RKO (cell line): ENCODE measurements at places on chromosomes 3 and 15.

DNA sequence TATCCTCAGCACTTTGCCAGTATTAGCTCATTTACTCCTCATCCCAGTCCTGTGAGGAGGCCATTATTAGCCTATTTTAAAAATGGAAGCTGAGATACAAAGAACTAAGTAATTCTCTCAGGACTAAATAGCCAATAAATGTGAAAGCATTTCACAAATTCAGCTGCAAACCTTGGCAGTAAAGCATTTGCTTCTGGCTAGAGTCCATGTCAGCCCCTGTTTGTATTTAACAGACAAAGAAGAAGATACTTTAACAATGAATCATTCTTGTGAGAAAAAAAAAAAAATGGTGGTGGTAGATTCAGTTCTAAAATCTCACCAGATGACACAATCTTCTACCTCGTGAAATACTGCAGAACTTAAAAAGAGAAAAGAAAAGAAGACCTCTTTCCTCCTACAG lies 85.0 kb upstream of the CNTN6 start:
- DNase-seq: no peak

DNA sequence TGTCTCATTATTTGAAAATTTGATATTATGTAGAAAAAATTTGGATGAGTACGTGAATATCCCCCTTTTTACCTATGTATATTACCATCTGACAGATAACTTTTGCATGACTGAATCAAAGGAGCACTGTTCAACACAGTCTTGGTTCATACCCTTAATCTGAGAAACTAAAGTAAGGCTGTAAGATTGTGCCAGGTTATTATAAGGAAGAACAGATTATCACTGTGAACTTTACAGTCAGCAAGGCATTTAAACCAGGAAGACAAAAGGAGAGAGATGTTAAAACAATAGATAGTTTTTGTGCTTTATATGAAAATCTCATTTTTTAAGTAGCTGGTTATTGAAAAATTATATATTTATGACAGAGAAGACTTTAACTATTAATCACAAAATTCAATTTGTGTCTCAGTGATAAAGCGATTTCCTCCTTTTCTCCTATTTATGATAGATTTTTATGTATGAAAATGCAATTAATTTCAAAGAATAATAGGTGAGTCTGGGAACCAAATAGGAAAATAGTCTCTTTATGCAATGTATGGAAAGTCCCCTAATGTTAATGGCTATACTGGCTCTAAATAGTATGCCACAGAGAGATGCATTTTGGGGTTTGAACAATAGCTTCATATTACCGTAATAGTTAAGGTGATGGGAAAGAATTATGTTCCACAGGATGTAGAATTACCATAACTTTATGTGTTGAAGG lies 33.4 kb downstream of the PLCL2 start:
- no peak for DNase-seq

DNA sequence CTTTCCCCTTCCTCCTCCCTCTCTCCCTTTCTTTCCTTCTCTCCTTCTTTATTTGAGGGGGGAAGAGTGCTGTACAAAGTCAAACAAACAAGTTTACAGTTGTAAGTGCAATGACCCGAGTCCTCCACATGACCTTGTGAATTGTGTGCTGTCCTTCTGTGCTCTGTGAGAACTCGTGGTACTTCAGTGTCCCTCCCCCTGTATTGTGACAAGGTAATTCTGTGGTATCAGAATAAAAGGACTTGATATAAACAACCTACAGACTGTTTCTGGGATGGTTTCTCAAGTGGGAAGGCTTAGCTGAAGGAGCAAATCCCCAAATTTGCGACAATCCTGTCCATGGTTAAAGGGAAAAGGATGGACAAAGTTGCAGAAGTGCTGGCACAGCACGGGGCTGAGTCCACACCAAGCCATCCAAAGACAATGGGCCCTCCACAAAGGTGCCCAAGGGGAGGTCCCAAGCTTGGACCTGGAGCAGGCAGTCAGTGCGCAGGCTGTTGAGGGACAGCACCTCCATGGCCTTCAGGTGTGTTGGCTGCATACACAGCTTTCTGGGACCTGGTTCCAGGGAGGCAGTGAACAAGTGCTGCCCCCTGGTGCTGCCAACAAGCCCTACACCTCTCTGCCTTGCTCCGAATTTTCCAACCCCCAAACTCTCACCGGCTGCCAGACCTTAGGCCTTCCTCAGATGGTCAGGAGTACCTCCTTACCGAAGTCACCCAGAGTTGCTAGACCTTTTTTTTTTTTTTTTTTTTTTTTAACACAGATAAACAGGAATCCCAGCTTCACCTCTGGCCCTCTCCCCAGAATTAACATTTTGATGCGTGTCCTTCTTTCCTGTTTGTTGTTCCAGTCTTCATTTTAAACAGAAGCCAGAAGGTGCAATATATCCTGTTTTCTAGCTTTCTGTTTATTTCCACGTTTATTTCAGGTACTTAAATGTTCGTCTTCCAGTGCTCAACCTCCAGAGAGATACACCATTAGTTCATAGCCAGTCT lies 2.6 kb upstream of the APEH start:
- peak; percentile 73 for DNase-seq

DNA sequence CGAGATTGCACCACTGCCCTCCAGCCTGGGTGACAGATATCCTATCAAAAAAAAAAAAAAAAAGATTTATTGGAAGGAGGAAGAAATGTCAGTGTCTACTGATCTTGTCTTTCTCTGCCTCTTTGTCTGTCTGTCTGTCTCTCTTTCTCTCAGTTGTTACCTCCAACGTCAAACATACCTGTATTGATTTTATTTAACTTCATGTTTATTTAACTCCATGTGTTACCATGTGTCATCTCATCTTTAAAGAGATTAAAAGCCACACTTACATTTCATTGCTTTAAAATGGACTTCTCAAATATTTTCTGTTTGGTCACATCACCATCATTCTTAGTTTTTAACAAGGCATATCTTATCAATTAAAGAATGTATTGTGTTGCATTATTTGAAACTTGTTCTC lies 9.4 kb downstream of the CLDN11 start:
- no peak for DNase-seq

DNA sequence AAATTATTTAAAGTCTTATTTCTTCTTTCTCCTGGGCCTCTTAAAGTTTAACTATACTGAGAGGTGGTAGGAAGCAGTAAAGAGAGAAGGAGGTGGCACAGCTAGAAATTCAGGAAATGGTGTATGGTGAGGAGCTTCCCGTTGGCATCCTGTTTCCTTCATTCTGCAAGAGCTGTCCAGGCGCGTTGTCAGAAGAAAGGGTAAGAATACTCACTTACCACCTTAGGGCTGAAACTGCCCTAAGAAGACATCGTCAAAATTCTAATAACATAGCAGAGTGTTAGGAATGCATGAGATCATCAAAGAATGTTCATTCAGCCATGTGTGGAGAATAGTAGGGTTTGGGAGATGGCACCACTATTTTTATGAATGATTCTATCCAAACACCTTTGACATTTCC lies 699.6 kb downstream of the MCTP2 start:
- DNase-seq: no peak

GRCh38 chr3:49175530-49175929 lies 4.1 kb downstream of the KLHDC8B start:
- DNase-seq: no peak

GRCh38 chr3:177144922-177145321 lies 52.4 kb downstream of the TBL1XR1 start:
- DNase-seq: no peak

DNA sequence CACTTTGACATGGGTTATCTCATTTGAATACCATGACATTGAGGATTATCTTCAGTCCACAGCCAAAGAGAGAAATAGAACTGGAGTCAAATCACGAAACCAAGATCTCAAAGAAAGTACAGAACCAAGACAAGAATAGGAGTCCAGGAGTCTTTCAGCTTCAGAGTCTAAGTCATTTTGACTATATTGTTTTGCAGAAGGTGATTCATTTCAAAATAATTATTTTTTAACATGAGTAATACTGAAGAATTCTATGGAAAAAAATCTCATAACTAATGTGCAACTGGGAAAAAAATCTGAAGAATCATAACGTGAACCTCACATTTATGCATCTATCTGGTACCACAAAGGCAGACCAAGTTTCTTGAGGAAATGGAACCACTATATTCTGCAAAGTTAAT lies 60.3 kb downstream of the UBE3A start:
- DNase-seq: peak; percentile 3

DNA sequence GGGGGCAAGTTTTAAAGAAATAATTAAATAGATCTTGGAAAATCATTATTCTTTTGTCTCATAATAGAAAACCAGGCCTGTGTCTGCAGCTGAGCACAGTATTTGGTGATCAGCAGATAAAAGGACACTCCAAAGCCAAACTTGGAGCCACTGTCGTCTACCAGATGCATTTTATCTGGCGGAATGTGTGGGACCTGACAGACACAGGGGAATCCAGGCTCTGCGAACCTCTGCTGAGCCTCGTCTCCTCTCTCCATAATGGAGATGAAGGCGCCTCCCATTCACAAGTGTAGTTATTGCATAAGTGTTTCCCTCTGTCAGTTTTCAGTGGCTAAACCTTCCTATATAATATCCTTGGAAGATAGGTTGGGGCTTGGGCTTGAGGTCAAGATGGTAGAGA lies 42.1 kb downstream of the EEFSEC start:
- no peak for DNase-seq

DNA sequence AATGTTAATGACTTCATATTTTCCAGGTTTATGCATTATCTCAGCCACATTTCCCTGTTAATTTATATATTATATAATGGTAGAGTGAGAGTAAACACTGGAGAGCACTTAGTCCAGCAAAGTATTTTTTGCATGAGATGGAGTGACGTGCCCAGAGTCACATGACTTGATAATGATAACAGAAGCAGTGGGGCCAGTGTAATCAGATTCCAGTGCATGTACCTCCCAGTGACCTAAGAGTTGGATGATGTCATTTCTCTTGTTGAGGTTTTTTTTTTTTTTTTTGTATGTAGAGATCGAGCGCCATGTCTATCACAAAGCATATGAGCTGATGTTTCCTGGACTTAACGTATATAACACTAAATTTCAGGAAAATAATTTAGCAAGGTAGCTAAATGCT lies 375.3 kb downstream of the CNTN6 start:
- DNase-seq: no peak

DNA sequence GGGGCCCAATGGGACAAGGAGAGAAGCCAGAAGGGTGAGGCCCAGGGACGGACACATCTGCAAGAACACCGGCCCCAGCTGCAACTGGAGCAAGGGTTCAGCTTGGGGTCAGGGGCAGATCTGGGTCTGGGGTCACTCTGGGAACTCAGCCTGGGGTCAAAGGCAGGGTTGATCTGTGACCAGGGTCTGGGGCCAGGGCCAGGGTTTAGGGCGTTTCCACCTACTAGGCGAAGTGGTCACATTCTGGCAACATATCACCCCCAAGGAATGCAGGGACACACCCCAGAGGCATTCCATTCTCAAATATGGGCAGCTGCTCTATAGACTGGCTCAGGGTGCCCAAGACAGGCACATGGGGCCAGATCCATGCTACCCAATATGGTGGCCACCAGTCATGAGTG lies 9.0 kb downstream of the UROC1 start:
- DNase-seq: no peak

GRCh38 chr3:86967062-86967461 lies 23.9 kb downstream of the VGLL3 start:
- no peak for DNase-seq

DNA sequence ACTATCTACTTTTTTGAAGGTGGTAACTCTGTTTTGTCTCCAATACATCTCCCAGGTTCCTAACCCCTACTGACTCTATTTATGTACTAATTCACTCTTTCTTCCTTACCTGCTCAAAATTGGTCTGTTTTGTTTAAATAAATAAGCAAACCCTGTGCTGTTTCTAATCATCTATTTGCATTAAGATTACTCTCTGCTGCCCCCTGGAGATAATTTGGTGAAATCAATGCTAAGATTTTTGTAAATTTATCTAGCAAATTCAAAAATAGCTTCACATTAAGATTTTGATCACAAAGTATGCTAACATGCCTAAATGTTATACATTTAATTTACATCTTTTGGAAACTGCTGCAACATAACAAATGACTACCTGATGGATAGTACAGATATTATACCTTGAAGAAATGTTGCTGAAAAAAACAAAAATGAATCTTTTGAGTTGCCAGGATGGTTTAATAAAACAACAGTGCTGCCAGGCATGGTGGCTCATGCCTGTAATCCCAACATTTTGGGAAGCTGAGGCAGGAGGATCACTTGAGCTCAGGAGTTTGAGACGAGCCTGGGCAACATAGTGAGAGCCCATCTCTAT lies 4.4 kb upstream of the CD200R1 start:
- peak; percentile 43 for DNase-seq

DNA sequence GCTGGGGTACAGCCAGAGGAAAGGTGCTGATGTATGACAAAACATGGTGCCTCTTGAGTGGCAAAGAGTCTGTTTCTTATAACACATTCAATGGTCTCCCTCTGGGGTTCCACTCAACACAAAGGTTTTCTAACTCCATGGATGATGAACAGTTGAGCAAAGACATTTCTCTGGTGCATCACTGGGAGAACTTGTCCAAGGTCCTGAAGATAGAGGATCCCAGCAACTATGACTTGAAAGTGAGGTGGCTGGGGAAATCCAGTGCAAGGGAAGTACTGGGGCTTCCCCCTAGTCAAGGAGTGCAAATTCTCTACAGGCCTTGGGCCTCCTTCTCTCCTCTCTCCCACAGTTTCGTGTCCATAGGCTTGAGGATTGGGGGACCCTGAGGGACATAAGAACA lies 431.1 kb downstream of the WDR72 start:
- DNase-seq: peak; percentile 11

- DNase-seq: no peak
Measured at GRCh38 chr3:10453431-10454163, 51.8 kb downstream of the ATP2B2 start.

DNA sequence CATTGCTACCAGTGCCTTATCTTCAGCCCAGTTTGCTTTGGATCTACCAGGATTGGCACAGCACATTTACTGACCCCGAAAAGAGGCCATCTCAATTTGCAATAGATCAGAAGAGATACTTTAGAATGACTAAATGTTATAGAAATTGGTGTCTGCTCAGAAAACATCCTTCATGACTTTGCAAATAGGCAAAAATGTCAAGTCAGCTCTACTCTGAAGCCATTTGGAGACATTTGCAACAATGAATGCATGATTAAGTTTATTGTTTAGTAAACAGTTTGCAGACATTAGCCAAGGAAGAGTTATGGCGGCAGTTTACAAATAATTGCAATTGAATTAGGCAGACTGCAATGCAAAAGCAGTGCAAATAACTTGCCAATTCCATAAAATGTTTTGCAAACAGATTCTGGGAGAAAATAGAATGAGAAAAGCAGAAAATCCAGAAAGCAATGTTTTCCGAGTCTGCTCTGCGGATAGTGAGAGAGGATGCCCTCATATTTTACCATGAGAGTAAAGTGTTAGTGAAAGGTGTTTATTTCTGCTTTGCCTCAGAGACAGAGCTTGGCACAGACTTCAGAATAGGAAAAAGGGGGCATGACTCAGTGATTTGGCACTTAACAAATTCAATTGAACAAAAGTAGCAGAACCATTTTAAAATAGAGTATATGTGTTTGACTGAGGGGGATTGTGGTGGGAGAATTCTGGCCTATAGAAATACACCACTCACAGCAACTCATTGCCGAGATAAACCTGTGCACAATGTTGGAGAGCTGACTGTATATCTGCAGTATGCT lies 334.9 kb upstream of the NR2F2 start:
- no peak for DNase-seq

GRCh38 chr3:131143802-131144201 lies 117.1 kb downstream of the NEK11 start:
- no peak for DNase-seq

- no peak for DNase-seq
Measured at GRCh38 chr15:45177285-45177684, 10.5 kb downstream of the SHF start.

GRCh38 chr3:64190517-64191515 lies 34.5 kb downstream of the PRICKLE2 start:
- peak; percentile 83 for DNase-seq
